RWPE1 (cell line): ENCODE measurements at places on chromosomes 1 and 21.
A peak's percentile ranks its signal among the peaks of the same experiment; 100 is the strongest.

DNA sequence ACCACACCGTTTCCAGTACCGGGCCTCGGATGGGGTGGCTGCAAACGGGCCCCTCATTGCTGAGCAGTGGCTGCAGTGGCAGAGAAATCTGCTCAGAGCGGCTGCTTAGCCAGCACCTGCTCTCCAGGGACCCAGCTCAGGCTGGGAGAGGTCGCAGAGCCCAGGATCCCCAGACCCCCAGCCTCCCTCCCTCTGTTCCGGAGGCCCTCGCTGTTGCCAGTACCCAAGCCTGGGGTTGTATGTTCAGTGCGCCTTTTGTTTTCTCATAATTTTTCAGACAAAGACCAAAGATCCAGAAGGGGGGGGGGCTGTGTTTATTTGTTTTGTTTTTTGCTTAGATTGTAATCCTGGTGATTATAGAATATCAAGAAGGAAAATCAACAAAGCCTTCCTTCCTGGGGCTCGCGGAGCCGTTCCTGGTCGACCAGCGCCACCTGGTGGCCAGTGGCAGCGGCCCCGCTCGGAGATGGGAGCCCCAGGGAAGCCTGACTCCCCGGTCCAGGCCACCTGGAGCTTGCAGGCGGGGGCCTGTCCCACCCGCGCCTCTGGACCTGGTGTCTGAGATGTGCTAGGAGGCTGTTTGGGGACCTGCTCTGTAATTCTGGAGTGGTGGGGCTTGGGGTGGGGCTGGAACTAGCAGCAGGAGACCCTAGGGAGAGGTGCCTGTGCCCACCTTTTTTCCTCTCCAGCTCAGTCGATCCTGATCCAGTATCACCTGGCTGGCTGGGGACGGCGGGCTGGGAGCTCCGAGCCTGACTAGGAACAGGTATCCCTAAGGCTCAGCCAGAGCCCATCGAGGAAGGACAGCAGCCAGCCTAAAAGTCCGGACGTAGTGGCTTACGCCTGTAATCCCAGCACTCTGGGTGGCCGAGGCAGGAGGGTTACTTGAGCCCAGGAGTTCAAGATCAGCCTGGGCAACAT lies 123.9 kb upstream of the VAMP3 start:
- peak; percentile 91 for DNase-seq

DNA sequence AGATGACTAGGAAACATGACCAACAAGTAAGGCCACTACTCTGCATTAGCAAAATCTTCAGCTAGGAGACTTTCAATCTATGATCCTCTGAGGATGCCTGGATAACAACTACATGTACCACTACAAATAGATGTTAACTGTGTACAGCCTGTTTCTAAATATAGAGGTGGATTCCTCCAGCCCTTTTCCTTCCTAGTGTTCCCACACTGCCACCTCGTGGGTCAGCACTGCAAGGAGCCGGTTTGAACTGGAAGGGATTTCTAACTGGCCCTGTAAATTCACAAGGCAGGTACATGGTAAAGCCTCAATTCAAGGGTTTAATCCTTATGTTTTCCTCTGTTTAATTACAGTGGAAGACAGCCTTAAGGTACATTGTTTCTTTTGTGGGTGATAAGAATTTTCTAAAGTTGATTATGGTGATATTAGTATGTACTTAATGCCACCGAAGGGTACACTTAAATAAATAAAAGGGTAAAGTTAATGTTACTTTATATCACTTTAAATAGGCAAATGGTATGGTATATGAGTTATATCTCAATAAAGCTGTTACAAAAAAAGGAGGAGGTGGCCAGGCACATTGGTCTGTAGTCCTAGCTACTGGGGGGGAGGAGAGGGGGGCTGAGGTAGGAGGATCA lies 14.4 kb downstream of the SMYD3 start:
- DNase-seq: peak; percentile 68

GRCh38 chr21:38267991-38268863 lies 11.4 kb downstream of the KCNJ15 start:
- peak; percentile 38 for DNase-seq

DNA sequence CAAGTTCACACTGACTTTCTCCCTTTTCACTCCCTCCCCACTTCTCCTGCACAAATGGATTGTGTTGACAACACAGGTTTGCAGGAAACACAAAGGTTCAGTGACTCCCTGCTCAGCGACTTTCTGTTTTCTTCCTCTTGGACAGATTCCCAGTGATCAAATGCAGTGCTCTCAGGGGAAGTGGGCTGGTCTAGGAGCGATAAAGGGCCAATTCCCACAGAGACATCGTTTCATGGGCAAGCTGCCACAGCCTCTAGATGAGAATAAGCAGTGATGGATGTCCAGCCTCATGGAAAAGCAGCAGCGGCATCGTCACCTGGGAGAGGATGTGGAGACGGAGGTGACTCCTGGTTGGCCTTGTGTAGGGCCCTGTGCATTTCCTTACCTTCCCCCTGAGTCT lies 30.6 kb downstream of the FYB2 start:
- no peak for DNase-seq

DNA sequence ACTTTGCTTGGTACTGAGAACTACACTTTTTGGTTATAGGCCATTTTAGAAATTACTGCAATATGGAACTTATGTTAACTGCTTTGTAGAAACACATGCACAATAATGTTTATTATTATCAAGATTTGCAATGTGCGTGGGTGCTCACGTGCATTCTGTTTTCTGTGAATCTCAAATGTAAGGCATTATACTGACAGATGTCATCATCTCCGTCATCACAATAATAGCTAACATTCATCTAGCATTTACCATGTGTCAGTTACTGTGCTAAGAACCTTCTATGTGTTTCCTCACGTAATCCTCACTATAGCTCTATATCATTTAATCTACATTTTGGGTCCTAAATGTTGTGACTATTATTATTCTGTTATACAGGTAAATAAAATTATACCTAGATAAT lies 1214.8 kb upstream of the ADGRL4 start:
- DNase-seq: no peak

DNA sequence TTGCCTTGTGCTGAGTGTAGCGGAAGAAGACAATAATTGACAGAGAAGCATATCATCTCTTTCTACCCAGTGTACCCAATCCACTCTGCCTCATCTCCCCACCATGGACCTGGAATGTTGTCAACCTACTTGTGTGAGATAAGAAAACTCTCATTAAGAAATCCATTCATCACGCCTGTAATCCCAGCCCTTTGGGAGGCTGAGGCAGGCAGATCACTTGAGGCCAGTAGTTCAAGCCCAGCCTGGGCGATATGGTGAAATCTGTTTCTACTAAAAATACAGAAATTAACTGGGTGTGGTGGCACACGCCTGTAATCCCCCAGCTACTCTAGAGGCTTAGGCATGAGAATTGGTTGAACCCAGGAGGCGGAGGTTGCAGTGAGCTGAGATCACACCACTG lies 209.6 kb downstream of the PBX1 start:
- no peak for DNase-seq

DNA sequence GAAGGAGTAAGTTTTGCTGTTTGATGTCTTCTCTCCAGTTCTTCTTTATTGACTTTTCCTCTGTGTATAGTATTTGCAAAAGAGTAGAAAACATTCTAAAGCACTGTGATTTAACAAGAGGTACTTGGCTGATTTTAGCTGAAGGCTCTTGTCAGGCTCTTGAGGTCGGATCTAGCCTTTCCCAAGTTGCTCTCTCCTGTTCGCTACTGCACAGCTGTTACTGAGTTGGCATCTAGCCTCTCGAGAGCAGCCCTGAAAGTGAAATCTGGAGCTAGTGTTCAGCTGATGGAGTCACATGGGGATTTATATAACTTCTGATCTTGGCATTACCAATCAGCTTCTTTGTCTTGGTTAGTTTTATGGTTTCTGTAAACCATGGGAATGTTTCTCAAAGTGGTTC lies 193.1 kb downstream of the RYR2 start:
- no peak for DNase-seq

GRCh38 chr1:56578963-56579875 lies at the start of gene PLPP3:
Gene PLPP3, minus strand, starts transcription at chr1:56579563. Its CDS starts 547 bp downstream, at chr1:56579016.
- DNase-seq: peak; percentile 89

DNA sequence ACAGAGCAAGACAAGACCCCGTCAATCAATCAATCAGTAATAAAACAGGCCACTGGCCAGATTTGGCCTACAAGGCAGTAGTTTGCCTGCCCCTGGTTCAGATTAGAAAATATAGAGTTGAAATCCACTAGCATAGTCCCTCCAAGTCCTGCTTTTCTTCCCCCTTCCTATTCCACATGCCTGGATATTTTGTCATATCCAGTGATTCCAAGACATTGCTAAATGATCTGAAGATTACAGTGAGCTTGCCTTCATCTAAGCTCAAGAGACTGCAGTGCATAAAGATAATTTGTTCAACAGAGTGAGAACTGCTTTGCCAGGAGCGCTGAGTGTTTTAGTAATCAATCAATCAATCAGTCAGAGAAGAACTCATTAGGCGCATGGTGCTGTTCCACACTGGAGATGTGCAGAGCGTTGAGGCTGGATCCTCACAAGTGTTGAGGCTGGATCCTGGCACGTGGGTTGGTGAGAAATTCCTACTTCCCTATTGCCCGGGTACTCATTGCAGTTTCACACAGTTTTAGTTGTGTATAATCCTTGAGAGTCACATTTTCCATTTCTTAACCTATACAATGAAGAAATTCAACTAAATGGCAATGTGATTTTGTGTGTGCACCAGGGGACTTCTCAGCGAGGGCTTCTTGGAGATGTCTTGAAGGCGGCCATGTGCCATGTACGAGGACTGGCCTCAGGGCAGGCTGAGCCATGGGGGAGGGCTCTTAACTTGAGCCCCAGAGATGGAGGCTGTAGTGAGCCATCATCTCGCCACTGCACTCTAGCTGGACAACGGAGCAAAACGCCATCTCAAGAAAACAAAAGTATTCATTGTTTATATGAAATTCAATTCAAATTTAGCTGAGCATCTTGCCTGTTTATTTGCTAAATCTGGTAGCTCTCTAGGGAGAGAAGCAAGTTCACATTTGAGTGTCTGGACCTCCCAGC lies 76.3 kb downstream of the TOMM20 start:
- DNase-seq: no peak

DNA sequence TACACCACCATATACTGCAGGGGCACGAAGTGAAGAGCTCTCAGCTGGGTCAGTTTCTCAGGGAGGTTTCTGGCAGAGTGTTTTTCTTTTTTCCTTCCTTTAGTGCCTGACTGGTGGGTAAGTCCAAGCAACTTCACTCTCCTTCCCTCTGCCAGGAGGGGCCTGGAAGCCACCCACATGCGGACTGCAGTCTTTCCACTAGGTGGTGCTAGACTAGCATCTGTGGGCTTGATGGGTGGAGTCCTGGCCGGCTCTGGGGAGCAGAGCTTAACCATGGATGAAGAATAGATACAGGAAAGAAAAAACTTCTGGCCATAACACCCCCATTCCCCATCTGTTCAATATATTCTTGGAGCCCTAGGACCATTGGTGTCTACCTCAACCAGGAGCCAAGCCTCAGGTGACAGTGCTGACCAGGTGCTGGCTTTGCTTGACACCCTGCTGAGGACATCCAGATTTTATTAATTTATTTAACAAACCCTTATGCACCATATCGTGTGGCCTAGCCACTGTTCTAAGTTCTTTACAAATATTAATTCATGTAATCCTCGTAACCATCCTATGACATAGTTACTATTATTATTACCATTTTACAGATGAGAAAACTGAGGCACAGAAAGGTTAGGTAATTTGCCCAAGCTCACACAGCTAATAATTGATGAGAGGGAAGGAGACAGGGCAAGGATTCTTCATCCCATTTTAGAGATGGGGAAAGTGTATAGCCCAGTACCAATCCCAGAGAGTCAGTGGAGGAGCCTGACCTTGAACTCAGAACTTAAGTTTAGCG lies 126.7 kb upstream of the CSF3R start:
- peak; percentile 65 for DNase-seq

DNA sequence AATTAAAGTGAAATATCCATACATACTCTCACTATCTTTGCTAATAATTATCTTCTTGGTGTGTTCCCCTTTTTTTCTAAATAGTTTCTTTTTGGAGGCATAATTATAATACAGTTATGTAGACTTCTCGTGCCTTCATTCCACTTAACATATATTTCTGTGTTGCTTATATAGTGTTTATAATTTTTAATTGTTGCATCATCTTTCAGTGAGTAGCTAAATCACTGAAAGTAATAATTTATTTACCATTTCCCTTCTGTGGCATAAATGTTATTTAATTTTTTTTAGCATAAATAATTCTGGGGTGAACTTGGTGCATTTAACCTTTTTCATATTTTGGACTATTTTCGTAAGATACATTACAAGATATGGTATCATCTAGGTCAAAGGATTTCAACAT lies 38.3 kb downstream of the SMAP2 start:
- DNase-seq: no peak

GRCh38 chr1:8428441-8428840 lies 110.5 kb downstream of the SLC45A1 start:
- no peak for DNase-seq

DNA sequence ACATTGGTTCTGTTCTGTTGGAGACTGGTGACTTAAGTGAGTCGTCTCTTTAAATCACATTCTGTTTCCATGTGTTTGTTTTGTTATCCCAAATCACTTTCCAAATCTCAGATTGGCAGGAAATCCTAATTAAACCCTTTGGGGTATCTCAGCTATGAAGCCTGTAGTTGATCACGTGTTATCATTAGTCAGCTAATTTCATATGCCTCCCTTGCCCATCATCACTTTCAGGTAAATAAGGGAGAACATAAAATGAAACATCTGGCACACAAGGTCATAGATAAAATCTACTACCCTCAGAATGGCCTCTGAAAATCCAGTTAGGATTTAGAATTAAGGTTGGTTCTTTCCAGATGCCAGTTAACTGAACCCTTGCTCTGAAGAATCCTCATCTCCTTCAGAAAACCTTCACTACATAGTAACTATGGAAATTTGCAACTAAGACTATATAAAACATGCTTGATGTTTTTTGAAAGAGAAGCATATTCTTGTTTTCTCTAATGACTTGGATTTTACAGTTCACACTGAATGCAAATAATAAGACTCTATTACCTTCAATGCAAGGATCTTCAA lies 401.5 kb downstream of the DSCAM start:
- DNase-seq: no peak

DNA sequence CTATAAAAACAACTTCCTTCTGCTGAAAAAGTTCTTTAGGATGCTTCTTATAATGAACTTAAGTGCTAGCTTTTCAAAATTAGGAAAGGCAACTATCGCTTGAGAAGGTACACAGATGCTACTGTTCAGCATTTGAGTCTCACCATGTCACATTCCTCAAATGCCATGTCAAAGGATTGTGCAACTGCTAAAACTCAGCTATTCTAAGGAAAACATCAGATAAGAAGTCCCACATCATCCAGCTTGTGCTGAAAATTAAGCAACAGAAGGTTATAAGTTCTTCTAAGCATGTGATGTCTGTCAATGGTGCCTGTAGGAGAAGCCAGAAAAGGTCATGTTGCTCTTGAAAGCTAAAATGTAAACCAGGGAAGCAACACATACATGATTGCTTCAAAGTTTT lies 36.5 kb downstream of the MCOLN2 start:
- DNase-seq: no peak
